AG04449 (cell line): ENCODE measurements at places on chromosomes 3 and 15.
A peak's percentile ranks its signal among the peaks of the same experiment; 100 is the strongest.

- DNase-seq, result peak; percentile 24
Measured at GRCh38 chr3:13022348-13023234, 50.6 kb downstream of the IQSEC1 start.

DNA sequence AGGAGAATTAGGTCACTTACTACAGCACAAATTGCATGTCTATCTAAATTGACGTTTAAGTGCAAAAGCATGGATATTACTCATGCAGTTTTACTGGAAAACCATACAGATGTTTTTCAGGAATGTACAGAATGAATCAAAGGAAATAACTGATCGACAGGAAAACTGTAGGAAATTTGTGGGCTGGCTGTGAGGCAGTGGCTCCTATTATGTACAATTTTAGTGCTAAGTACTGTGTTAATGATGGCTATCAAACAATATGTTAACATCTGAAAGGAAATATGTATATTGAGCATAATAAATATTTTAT, 6.9 kb downstream of the NUDT16 start:
- DNase-seq, result no peak

GRCh38 chr3:107979538-107979937, 111.3 kb downstream of the CD47 start:
- DNase-seq, result no peak

GRCh38 chr3:153130312-153130977, 31.6 kb upstream of the RAP2B start:
- DNase-seq, result peak; percentile 74

- DNase-seq, result no peak
Measured at GRCh38 chr15:92653836-92654539, 1.6 kb downstream of the FAM174B start.

GRCh38 chr3:39781025-39781424, 28.4 kb upstream of the MYRIP start:
- no peak for DNase-seq

DNA sequence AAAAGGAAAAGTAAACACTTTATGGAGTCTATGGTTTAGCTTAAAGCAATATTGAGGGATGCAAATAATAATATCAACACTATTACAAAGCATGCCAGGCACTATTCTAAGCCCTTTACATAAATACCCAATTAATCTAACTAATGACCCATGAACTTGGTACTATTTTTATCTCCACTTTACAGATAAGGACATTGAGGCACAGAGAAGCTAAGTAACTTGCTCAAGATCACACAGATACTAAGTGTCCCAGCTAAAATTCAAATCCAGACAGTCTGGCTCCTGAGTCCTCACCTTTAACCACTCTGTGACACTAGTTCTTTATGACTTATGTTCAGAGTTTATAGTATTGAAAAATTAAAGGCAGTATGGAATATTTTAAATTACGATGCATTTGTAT, 5.6 kb downstream of the MBD4 start:
- DNase-seq, result no peak

- no peak for DNase-seq
Measured at GRCh38 chr3:187130346-187131066, 8.8 kb downstream of the RPL39L start.

DNA sequence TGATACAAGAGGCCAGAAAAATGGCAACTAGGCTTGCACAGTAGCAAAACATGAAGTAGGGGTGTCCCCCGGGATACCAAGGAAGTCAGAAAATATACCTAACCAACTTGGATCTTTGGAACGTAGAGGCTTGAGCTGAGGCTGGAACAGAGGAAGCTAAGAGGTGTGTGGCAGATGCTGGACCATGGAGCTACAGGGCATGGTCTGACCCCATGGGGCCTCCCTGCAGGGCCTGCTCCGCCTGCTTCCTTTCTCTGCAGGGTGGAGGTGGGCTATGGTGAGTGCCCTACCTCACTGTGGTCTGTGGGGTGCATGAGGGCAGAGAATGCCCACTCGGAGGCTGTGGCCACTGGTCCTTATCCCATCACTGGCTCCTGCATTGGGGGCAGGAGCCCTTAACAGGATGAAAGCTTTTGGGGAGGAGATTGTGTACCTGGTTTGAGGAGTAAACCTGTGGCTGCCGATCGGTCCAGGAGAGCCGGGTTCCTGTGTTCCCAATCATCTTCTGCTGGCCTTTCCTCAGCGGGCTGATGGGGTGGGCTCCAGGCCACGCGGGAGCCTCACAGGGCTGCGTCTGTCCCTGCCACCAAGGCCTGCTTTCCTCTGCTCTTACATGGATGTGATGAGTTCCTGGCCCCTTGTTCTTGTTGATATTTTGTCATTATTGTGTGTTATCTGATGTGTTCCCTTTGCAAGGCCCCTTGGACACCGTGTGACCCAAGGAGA, 96.8 kb downstream of the OCA2 start:
- no peak for DNase-seq

- DNase-seq, result no peak
Measured at GRCh38 chr15:67396114-67396513, 124.8 kb upstream of the C15orf61 start.
